ENCODE measurements at places on chromosomes 3 and 15.

DNA sequence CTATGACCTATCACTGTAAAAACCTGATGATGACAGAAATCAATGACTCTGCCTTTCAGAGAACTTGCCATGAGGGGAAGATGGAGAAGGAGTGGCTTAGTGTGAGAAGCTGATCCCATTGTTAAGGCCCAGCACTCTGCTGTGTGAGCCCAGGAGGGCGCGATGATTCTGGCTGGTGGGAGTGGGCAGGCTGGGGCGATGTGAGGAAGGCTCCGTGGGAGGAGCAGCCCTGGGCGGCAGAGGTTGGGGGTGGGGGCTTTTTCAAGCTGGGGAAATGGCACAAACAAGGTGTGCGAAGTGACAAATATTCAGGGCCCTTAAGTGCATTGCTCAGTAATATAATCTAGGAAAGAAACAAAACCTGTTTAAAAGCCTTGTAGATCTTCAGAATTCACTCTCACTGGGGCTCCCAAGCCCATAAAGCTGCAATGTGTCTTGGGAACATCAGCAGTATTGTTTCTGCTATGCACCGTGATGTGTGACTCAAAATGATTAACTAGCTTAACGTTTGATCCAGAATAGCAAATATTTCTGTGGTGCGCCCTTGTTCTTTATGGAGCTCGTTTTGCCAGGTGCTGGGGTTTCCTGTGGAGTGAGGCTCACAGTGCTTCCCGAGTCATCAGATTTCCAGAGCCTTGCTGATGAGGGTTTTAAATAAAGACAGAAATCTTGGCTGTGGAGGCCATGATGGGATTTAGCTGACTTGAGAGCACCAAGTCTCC lies 141.0 kb downstream of the CHDH start:
- no peak for DNase-seq

DNA sequence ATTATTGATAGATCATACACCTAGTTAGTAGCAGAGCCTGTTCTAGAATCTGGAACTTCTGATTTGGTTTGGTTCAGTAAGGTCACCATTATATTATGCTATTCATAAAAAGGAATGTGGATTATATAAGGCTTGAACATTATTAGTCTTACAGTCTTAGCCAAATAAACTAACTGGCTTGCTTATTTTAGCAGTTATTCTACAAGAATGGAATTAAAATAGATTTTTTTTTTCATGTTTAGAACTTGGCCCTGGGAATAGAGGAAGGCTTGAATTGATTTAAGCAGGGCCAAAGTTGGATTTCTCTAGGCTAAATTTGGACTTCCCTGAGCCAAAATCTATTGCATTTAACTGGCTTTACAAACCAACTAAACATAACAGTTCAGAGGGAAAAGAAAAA lies 24.4 kb downstream of the DTWD1 start:
- DNase-seq: no peak

GRCh38 chr15:51726302-51727073 lies 11.0 kb downstream of the LYSMD2 start:
- peak; percentile 31 for DNase-seq

- DNase-seq: no peak
Observed at GRCh38 chr15:39078026-39078425, 502.9 kb upstream of the THBS1 start.
